ENCODE measurements at places on chromosomes 1 and 21. TPM values are rescaled to one million over a fixed set of nuclear protein-coding genes. Genes with fewer than 3 reads are reported as not detected.

The CERS2 gene
- 112 TPM for total RNA-seq

The OR2W3 gene
- 1.9 TPM for total RNA-seq

The APOBEC4 gene
- not detected for total RNA-seq

- DNase-seq: no peak
Observed at GRCh38 chr1:66050123-66050522, 257.4 kb downstream of the PDE4B start.

DNA sequence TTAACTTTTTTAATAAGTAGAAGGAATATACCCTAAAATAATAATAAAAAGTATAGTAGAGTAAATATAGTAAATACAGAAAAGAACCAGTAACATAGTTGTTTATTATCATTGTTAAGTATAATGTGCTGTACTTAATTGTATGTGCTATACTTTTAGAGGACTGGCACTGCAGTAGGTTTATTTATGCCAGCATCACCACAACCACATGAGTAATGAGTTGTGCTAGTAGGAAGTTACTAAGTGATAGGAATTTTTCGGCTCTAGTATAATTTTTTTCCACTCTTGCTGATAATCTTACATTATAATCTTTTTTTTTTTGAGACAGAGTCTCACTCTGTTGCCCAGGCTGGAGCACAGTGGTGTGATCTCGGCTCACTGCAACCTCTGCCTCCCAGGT is 71.6 kb downstream of the IVNS1ABP start:
- no peak for DNase-seq

GRCh38 chr1:145877923-145878486 is 7.7 kb downstream of the ANKRD35 start:
- no peak for DNase-seq

DNA sequence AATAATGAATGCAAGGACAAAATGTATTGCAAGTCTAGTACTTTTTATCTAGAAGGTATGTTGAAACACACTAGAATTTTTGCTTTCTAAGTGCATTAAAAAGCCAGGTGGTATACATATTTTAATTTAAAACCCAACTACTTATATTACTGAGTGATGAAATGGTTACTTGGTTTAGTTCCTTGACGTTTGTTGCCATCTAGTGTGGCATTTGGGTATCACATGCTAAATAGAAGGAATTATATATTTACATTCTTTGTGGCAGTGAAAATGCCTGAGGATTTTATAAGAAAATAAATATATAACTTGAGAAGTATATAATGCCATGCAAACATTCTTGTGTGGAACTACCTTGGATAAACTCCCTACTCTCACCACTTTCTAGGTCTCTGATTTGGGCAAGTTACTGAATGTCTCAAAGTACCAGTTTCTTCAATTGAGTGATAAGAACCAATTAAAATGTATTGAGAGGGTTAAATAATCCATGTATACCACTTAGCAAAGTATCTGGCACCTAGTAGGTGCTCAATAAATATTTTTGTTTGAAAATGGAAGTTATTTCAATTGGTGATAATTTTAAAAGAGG is 69.6 kb downstream of the SDCCAG8 start:
- no peak for DNase-seq

DNA sequence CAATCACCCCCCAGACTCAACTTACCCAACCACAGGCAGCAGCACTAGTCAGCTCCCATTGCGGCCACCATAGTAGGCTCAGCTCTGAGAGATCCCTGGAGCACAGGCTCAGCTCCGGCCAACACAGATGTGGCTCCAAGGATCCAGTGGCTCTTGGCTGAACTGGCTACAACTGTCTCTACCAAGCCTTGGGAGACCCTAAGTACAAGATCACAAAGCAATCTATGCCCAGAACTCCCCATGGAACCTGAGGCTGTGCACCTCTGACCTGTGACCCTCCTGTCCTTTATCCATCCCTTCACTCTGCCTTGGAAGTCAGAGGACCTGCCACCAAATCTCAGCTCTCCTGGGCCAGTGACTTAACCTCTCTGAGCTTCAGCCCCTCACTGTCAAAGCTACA is 61.8 kb upstream of the GJB5 start:
- no peak for DNase-seq
